ENCODE measurements at places on chromosomes 3 and 15. TPM values are rescaled to one million over a fixed set of nuclear protein-coding genes. Genes with fewer than 3 reads are reported as not detected.

The UNC13C gene
- not detected for total RNA-seq

The GRM2 gene
- total RNA-seq = 0.99 TPM

The MAGI1 gene
- total RNA-seq = 44.2 TPM

The RTP1 gene
- total RNA-seq = not detected

The CHSY1 gene
- 12.2 TPM for total RNA-seq

The TRIM42 gene
- total RNA-seq = not detected

The ATOSA gene
- total RNA-seq = 63.6 TPM

The CLDN11 gene
- 3.9 TPM for total RNA-seq

DNA sequence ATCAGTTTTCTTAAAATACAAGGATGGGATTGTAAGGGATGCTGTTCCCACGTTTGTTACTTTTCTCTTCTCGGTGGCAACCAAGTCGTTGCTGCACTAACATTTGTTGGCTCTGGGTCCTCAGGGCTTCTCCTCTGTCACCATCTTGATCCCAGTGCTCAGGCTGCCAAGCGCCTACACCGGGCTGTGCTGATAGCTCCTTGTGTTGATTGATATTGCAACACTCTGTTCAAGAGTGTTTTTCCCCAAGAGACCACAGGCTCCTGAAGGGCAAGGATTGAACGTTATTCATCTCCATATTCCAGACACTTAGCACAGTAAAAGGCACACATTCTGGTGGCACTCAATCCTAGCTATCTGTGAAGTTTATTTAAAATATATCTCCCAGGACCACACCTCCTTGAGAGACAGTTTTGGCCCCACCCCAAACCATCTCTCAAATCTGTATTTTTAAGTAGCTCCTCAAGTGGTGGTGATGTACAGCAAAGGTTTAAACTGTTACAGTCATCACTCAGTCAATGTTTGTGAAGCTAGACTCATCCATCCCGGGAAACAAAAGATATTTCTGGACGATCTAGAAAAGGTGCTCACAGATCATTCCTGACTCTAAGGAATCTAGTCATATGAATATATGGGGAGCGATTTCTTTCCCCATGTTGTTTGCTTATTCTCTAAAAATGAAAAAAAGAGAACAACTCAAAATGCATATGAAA lies 38.5 kb upstream of the FOXP1 start:
- no peak overlapping the region for H3K4me3 ChIP-seq
- no peaks in the 10 kb centered on the region for H3K4me1 ChIP-seq
- H3K27me3 ChIP-seq = no peaks in the 10 kb centered on the region
- no peaks in the 10 kb centered on the region for H3K36me3 ChIP-seq

GRCh38 chr3:17081520-17081919 lies 196.8 kb downstream of the PLCL2 start:
- H3K27ac ChIP-seq = no peak overlapping the region
- H3K27me3 ChIP-seq = no peaks in the 10 kb centered on the region
- no peak overlapping the region for H3K4me3 ChIP-seq
- no peak for DNase-seq

- no peak overlapping the region for H3K4me3 ChIP-seq
- H3K27ac ChIP-seq = no peak overlapping the region
- DNase-seq = no peak
- no peaks in the 10 kb centered on the region for H3K36me3 ChIP-seq
- H3K4me1 ChIP-seq = no peaks in the 10 kb centered on the region
Measured at GRCh38 chr3:69423463-69424155, 37.7 kb upstream of the FRMD4B start.

GRCh38 chr3:168589376-168589775 lies 493.7 kb upstream of the GOLIM4 start:
- H3K4me1 ChIP-seq = no peaks in the 10 kb centered on the region
- H3K27ac ChIP-seq = no peak overlapping the region
- H3K4me3 ChIP-seq = no peak overlapping the region
- no peaks in the 10 kb centered on the region for H3K27me3 ChIP-seq
- no peak for DNase-seq

DNA sequence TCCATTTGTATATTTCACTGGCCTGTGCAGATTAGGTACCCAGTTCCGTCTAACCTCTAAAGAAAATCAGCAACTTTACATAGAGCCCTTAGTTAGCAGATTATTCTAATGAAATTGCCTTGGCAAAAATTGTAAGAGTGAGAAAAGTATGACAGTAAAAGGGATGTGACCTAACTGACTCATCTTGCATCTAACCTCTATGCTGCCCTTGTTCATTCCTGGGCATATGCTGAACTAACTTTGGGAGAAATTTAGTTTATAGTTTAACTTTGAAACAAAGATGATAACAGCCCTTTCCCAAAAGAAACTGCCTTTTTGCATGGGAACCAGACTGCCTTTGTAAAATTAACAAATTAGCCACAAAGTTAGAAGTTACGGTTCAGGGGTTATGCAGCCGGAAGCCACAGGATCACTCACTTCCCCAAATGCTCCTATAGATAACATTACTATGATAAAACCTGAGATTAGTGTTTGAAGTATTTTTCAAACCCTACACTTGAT lies 839.8 kb upstream of the ALCAM start:
- no peaks in the 10 kb centered on the region for H3K27me3 ChIP-seq
- H3K4me3 ChIP-seq = no peak overlapping the region
- no peak for DNase-seq
- H3K27ac ChIP-seq = no peak overlapping the region
- no peaks in the 10 kb centered on the region for H3K4me1 ChIP-seq
- no peaks in the 10 kb centered on the region for H3K36me3 ChIP-seq

- H3K4me3 ChIP-seq = no peak overlapping the region
- H3K4me1 ChIP-seq = peaks cover 21% of the 10 kb centered on the region
- H3K27ac ChIP-seq = no peak overlapping the region
- H3K36me3 ChIP-seq = no peaks in the 10 kb centered on the region
Measured at GRCh38 chr15:72737061-72737460, 46.5 kb downstream of the ADPGK start.

- no peaks in the 10 kb centered on the region for H3K4me1 ChIP-seq
- H3K27ac ChIP-seq = no peak overlapping the region
- no peak overlapping the region for H3K4me3 ChIP-seq
- H3K27me3 ChIP-seq = no peaks in the 10 kb centered on the region
Measured at GRCh38 chr3:46065750-46066256, 38.5 kb upstream of the XCR1 start.

GRCh38 chr15:31128919-31129768 lies 27.6 kb upstream of the TRPM1 start:
- no peak overlapping the region for H3K4me3 ChIP-seq
- no peaks in the 10 kb centered on the region for H3K36me3 ChIP-seq
- H3K27ac ChIP-seq = no peak overlapping the region
- no peaks in the 10 kb centered on the region for H3K27me3 ChIP-seq
- H3K4me1 ChIP-seq = peaks cover 4% of the 10 kb centered on the region

DNA sequence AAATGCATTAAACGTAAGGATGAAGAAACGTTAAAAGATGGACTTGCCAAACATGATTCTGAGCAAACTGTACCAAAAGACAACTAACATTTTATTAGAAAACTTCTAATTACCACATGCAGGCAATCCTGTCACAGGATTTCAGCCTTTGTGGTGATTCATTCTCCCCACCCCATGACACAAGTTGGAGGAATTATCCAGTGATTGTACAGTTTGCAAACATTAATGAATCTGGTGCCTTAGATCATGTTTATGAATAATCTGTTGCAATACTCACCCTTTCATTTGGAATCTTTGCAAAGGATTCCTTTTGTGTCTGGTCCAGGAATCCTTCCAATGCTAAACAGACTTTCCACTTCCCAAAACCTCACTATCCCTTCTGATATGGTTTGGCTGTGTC lies 23.3 kb upstream of the ERC2 start:
- no peaks in the 10 kb centered on the region for H3K36me3 ChIP-seq
- no peaks in the 10 kb centered on the region for H3K4me1 ChIP-seq
- no peak overlapping the region for H3K4me3 ChIP-seq
- H3K27me3 ChIP-seq = no peaks in the 10 kb centered on the region
- no peak overlapping the region for H3K27ac ChIP-seq

- no peak overlapping the region for H3K4me3 ChIP-seq
- H3K36me3 ChIP-seq = no peaks in the 10 kb centered on the region
- peaks cover 16% of the 10 kb centered on the region for H3K4me1 ChIP-seq
- no peaks in the 10 kb centered on the region for H3K27me3 ChIP-seq
Measured at GRCh38 chr3:150433347-150433746, 25.2 kb downstream of the TSC22D2 start.

DNA sequence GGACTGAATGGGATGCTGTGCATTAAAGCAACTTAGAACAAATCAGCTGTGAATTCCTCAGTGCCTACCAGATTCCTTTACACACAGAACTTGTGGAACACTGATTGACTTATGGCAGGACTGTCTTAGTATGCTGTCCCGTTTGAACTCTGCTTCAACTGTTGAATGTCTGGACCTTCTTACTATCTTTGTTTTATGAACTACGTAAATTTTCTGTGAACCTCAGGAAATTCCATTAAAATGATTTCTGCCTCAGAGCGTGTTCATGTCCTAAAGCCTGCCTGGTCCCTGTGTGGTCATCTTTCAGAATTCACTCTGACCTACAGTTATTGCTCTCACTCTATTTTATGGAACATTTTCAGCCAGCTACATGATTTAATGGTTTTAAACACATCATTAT lies 29.4 kb upstream of the FBN1 start:
- no peak for DNase-seq
- no peak overlapping the region for H3K4me3 ChIP-seq
- no peak overlapping the region for H3K27ac ChIP-seq
- no peaks in the 10 kb centered on the region for H3K27me3 ChIP-seq

DNA sequence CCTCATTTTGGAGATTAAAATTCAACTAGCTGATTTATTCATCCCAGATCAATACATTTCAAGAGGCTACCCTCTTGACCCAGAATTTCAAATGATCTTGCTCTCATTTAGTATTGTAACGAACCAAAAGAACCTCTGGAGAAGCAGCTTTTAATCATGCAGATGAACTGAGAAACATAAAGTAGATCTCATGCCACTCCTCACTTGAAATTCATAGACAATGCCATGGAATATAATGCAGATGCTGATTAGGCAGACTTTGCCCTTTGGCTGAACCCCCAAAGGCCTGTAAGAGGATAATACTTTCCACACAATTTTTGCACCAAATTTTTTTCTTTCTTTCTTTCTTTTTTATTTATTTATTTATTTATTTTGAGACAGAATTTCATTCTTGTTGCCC lies 358.3 kb downstream of the NEK10 start:
- no peaks in the 10 kb centered on the region for H3K27me3 ChIP-seq
- H3K4me3 ChIP-seq = no peak overlapping the region
- no peaks in the 10 kb centered on the region for H3K4me1 ChIP-seq
- DNase-seq = no peak
- H3K36me3 ChIP-seq = no peaks in the 10 kb centered on the region

DNA sequence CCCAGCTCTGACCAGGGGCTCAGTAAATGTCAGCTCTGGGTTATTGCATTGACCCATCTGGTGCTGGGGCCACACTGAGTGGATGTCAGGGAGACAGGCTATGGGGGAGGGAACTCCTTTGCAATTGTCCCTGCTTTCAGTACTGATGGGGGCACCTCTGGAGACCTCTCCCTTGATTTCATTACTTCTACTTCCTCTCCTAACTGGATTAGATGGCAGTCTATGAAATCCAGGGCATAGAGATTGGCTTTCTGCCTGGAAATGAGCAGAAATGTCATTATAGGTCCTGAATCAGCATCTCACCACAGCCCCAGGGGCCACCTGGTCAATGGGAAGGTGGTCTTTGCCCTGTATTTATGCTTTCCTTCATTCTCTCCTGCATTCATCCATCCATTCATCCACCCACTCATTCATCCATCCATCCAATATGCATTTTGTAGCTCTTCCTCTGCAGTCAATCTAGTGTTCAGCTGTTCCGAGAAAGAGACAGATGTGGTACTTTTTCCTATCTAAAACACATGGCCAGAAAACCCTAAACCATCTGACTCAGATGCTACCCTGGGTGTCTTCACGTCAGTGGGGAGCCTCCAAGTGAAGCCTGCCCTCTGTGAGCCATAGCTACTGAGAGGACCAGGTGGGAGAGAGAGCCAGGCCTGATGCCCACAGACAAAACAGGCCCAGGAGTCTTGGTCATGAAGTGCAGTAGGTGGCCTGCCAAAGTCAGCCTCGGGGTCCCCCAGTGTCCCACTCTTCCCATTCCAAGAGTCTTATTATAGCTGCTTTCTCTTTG lies 57.1 kb downstream of the CCDC33 start:
- no peak overlapping the region for H3K27ac ChIP-seq
- H3K4me3 ChIP-seq = no peak overlapping the region
- DNase-seq = no peak
- H3K27me3 ChIP-seq = peaks cover 3% of the 10 kb centered on the region

DNA sequence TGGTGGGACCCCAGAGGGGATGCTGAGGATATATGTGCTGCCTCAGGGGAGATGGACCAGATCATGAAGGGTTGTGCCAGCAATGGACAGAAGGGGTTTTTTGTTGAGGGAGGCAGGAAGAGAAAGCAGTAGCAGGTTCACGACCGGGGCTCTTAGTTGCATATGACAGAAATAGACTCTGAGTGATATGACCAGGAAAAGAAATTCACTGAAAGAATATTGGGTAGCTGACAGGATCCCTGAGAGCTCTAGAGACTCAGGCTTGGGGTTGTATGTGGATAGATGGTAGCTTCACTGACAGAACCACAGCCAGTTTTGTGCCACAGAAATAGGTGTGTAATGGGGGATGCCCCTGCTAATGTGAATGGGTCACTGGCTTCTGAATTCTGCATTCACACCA lies 241.6 kb downstream of the ZNF621 start:
- H3K27ac ChIP-seq = no peak overlapping the region
- no peaks in the 10 kb centered on the region for H3K36me3 ChIP-seq
- H3K4me1 ChIP-seq = no peaks in the 10 kb centered on the region

- H3K36me3 ChIP-seq = no peaks in the 10 kb centered on the region
- no peaks in the 10 kb centered on the region for H3K27me3 ChIP-seq
- DNase-seq = no peak
- H3K4me3 ChIP-seq = no peak overlapping the region
Measured at GRCh38 chr3:15055019-15055557, 10.0 kb downstream of the MRPS25 start.

DNA sequence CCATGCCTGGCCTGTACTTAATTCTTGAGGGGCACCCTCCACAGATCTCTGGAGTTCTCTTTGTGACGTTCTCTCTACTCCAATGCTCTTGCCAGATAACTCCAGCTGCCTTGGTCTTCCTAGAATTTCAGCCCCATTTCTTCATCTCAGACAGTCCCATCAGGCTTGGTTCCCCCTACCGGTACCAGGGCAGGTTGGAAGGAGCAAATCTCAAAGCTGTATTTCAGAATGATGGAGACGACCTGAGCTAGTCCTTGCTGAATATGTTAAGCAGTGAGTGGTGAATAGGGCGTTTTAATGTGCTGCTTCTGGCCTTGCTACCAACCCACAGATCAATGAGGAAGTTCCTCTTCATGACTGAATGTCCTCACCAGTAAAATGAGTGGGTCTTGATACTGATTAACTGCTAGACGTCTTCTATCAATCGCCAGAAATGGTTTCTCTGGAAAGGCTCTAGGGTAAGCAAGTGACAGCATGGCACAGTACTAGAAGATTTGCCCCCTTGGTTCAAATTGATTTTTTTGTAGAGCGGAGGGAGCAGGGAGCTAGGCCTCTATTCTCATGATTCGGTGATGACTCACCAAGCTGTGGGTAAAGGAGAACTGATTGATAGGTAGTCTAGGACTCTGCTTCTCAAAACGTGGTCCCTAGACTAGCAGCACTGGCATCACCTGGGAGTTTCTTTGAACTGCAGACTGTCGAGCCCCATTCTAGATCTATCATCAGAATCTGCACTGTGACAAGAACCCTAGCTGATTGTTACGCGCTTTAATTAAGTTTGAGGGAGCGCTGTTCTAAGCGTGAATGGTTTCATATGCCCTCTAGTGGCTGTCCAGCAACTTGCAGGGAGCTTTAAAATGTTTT lies 67.8 kb downstream of the UBP1 start:
- H3K27ac ChIP-seq = no peak overlapping the region
- H3K27me3 ChIP-seq = no peaks in the 10 kb centered on the region
- H3K36me3 ChIP-seq = no peaks in the 10 kb centered on the region
- H3K4me3 ChIP-seq = no peak overlapping the region
- peaks cover 3% of the 10 kb centered on the region for H3K4me1 ChIP-seq
